ENCODE measurements at places on chromosomes 3 and 15.

DNA sequence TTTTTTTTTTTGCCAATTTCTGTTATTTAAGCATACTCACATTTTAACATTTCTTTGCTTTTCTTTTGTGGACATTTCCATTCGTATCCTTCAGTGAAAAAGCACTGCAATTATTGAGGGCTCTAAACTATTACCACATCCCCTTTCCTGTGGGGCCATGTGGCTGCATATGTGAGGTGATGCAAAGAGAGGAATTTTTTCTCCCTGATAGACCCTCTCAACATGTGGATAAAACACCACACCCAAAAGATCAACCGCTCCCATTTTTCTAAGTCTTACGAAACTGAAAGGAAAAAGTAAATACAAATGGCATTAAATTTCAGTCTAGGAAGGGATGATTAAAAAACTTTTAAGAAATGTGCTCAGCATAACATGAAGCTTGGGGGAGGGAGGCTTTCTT is 68.8 kb downstream of the DNAJC13 start:
- no peak for DNase-seq

GRCh38 chr3:38651153-38651789 is 1.8 kb upstream of the SCN5A start:
- DNase-seq: no peak

- no peak for DNase-seq
These were observed 857 bp downstream of the AEN start for GRCh38 chr15:88621789-88622604.

DNA sequence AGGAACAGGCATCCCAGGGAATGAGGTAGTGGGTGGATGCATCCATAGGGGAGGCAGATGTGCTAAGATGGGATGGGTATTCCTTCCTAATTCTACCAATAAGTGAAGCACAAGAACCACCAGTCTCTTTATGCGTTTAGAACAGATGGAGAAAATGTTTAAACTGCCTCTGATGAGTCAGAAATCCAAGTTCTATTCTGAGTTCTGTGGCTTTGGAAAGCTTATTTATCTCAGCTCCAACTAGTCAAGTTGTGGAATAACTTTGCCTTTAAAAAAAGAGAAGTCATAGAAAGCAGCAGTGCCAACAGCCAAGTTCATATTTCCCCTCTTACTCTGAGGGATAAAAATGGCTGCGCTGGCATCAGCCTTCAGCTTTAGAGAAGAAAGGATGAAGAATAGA is 761.7 kb downstream of the IGSF11 start:
- DNase-seq: no peak

DNA sequence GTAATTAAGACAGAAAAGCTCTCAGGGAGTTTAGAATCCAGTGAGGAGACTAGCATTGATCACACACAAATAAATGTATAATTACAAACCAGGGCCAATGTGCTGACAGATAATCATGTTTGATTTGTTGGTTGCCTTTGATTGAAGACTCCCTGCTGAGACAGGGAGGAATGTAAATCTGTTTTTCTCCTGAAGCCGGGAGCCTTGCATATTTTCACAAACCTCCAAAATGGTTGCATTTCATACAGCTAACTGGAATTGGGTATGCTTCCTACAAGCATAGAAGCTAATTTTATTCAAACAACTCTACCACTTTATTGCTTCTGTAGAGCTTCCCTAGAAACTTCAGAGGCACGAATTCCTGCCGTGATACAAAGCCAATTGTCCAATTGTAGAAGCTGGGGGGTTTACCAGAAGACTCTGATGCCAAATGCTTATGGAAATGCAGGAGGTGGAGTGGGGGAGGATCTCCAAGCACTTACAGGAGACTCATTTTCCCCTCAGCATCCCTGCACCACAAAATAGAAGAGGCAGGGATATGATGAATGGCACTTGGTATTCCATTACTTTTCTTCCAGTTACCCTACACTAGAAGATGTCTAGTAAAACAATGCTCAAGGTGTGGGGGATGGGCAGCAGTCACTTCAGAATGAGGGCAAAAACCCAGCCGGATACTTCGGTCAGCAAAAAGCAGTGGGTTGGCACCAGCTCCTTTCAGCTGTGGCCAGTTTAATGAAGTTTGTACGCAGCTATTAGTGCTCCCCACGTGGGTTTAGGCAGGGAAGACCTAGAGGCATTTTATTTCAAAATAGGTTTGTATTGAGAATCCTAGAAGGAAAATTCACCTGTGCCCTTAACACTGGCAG is 11.4 kb upstream of the MEX3B start:
- no peak for DNase-seq

DNA sequence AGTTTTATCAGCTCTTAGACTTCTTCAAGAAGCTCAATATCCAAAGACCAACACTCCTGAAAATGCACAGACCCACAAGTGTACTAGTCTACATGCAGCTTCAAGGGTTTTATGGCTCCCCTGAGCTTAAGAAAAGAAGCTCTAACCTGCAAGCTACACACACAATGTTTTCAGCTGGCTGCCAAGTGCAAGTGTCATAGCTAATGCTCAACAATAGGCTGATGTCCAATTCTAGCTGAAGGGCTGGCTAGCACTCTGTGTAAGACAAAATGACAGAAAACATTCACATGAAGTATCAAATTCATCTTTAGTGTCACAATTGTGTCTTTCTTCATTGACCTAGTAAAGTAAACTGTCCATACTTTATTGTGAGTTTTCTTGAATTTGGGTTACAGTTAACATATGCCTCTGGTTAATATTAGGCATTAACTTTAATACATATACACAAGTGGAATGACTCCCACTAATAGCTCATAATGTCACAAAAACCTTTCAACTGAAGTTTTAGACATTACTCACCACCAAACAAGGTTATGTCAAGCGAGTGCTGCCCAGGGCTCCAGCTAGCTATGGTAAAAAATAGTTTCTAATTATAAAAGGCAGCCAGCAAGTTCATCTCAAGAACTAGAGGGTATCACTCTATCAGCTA is 15.1 kb downstream of the ABI3BP start:
- no peak for DNase-seq

GRCh38 chr15:30974112-30974511 is 17.3 kb downstream of the MTMR10 start:
- DNase-seq: no peak

DNA sequence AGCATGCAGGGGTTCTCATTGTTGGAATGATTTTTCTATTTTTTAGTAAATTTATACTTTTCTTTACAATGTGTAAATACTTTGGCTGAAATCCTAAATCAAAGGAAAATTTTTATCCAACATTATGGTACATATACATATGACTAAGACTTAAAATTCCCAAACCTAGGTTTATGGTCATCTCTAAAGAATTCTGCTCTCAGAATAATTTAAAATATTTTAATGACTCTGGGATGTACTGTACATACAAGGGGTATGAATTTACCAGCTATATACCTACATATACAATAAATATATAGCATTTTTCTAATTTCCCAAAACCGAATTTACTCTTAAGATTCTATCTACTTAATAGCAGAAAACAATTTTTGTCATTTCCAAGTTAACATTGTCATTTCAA is 137.9 kb upstream of the POU1F1 start:
- no peak for DNase-seq

DNA sequence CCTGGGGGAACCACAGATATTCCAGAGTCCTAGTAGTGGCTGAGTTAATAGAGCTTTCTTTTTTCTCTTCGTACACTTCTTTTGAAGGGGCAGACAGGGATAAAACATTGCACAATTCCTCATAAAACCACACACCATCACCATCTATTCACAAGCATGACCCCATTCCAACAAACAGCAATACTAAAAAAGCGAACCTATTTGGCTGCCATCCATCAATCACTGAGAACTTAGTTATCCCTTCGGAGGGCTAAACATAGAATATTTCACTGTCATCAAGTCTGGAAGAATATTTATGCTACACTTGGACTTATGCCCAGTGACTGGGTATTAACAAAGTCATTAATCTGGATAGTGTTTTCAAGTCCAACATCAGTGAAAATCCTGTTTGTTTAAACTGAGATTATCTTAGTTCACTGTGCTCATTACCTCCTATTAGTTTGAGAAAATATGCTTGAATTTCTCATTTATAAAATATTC is 80.3 kb upstream of the PRTG start:
- DNase-seq: no peak

- no peak for DNase-seq
These were observed 136.2 kb downstream of the CHDH start for GRCh38 chr3:53709860-53710674.

DNA sequence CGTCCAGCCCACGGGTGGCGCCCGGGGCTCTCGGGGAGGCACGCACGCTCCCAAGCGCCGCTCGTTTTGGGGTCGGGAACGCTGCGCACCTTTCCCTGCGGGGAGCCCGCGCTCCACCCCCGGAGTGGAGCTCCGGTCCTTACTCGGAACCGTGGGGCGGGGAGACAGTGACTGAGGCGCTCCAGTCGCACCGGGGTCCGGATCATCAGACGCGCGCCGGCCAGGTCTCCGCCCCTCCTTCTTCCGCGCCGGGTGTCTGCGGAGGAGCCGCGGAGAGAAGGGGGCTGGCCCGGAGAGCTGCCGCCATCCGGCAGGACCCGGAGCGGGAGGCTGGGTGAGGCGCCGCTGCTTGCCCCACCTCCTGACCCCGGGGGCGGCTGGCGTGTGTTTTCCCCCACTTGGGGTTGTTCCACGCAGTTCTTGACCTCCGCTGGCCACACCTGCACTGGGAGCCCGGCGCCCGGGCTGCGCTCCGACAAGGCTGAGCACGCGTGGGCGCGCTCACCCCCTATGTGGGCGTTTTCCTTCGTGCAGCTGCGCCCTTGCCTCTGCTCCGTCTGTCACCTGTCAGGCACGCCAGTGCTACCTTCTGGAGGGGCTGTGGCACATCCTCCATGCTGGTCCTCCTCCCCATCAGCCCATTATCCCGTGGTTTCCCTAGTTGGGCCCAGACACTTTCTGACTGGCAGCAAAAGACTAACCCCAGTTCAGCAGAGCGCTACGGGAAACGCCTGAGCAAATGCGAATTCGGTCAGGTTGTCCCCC is at the start of gene MCF2L2:
Gene MCF2L2 (minus strand): TSS at position 173 of the 765 bp plus-strand sequence. CDS start 642 bp downstream, outside the sequence.
- no peak for DNase-seq

- DNase-seq: no peak
These were observed 8.5 kb downstream of the BAHD1 start for GRCh38 chr15:40449275-40449674.

DNA sequence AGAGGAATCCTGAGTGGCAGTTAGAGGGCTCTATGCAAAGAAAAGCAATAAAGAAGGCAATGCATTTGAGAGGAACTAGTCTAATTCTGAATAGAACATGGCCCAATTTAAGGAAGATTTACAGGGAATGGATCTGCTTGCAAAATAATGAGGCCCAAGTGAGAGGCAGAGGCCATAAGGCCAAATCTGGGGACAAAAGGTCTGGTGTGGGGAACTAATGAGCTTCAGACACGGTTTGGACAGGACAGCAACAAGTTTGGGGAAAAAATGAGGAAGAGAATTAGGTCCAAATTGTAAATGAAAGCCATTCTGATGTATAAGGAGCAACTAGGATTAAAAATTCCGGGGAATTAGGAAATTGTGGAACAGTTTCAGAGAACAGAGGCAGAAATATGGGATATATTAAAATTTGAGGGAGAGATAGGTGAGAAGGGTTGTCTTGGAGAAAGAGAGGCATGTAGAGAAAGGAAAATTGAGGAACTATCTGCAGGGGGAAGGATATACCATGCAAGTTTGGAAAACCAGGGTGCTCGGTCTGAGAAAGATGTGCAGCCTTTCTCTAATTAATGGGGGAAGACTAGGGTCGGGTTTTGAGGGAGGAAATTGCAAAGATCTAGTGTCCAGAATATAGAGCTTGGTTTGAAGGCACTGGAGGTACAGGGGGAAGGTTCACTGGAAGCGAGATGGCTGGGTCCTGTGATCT is 73.8 kb downstream of the RBPMS2 start:
- DNase-seq: no peak

GRCh38 chr15:25717457-25718168 is 145.5 kb downstream of the ATP10A start:
- DNase-seq: no peak

All from NCI-H187 treated with DMSO at 0.1 percent for 48 hours (cell line).